ENCODE measurements at places on chromosomes 6 and 20.

DNA sequence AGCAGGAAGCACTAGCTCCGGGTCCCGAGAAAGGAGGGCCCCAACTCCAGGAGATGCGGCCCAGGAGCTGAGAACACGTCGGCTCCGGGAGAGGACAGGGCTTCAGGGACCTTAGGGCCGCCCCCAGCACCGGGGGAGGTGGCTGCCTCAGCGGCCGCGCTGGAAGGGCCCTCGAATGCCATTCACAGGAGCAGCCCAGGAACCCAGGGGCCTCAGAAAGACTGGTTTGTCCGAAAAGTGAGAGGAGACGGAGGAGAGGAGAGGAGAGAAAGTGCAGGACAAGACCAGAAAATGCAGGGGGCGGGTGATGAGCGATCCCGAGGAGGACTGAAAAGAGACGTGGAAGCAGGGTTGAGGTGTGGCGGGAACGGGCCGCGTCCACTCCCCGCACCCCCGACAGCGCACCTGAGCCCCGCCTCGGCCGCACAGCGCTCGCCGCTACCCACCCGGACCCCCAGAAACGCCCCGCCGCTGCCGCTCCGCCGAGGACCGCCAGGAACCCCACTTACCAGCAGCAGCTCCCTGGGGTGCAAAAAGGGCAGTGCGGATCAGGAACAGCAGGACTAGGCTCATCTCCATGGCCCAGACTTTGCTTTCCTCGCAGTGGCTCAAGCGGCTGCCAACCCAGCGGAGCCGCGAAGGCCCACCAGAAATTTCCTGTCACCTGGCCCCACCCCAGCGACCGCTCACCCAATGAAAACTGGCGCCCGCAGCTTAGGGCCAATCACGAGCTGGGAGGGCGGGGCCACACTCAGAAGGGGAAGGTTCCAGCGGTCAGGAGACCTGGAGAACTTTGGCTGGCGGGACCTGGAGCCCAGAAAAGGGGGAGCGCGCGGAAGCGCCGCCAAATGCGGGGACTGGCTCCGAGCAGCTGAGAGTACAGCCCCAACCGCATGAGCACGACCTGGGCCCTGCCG, 25.4 kb downstream of the HLA-F start:
- peak; percentile 92 for DNase-seq

DNA sequence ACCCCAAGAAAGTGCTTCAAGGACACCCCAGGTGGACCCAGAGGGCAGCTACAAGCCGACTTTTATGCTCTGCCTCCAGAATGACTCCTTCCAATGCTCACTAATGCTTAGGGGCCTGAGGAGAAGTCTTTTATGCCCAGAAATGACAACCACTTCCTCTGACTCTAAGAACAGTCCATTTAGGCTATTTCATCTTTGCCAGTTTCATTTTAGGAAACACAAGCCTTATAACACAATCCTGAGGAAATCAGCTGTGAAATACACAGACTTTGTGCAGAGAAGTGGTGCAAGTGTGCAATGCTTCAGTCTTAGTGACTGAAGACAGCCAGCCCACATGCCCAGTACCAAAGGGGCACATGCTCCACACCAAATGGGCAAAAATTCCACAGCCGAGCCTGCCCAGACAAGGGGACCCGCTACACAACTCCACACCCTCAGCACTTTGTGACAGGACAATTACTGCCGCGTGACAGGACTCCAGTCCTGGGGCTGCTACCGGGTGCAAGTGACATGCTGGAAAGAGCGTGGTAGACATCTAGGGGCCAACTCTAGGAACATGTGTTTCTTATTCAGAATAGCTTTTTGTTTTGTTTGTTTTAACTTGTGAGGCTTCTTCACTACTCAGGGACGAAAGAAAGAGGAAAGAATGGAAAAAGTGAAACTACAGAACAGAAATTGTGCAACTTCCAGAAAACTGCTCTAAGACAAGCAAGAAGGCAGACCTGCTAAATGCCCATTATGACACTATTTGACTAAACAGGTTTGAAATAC, 28.2 kb upstream of the PLAGL1 start:
- peak; percentile 14 for DNase-seq

DNA sequence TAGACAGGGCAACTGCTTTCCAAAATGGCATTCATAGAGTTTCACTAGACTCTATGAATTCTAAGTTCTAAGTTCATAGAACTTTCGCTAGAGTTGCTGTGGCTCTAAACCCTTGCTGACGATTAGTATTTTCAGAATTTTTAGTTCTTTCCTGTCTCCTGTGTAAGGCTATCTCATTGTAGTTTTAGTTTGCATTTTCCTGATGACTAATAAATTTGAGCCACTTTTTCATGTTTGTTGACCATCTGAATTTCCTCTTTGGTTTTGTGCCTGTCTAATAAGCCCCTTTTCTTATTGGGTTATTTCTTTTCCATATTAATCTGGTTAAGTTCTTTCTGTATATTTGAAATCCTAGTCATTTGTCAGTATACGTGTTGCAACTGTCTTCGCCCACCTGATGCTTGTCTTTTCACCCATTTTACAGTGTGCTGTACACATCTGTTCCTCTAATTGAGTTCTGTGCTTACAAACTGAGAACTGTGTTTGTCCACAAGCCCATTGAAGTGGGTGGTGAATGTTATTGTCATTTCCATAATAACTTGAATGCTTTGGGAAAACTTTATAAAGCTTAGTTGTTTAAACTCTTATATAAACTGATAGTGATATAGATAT, 177.7 kb upstream of the CDYL start:
- no peak for DNase-seq

GRCh38 chr20:44993343-44993742, 27.0 kb downstream of the STK4 start:
- no peak for DNase-seq

GRCh38 chr20:2752567-2753460, 47.6 kb downstream of the CPXM1 start:
- peak; percentile 61 for DNase-seq

DNA sequence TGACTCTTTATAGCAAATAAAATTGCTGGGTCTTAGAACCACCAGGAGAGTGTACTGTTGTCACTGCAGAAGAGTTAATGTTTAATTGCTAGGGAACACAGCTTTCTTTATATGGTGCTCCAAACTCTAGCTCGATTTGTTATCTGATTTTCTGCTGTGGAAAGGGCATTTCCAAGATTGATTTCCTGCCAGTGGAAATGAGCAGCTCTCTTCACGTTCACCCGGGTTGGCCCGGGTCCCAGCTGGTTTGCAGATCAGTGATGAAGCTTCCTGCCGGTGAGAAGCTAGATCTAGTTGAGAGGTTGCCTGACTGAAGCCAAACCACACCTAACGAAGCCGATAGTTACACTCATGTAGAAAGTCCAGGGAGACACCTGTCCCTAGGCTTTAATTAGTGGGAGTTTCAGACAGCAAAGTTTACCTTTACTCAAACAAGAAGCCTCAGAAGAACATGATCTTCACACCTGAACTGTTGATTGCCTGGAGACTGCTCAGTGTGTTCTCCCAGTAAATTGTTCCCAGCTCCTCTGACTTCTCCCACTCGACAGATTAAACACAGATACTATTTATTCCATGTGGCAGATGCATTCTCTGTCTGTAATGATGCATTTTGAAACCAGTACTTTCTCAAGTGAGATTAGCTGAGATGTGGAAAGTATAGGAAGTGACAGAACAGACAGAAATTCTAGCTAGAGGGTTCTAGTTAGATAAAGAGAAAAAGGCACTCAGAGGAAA, 27.8 kb downstream of the PAQR8 start:
- peak; percentile 71 for DNase-seq

- DNase-seq = no peak
Measured at GRCh38 chr6:3584606-3585005, 127.8 kb upstream of the SLC22A23 start.

DNA sequence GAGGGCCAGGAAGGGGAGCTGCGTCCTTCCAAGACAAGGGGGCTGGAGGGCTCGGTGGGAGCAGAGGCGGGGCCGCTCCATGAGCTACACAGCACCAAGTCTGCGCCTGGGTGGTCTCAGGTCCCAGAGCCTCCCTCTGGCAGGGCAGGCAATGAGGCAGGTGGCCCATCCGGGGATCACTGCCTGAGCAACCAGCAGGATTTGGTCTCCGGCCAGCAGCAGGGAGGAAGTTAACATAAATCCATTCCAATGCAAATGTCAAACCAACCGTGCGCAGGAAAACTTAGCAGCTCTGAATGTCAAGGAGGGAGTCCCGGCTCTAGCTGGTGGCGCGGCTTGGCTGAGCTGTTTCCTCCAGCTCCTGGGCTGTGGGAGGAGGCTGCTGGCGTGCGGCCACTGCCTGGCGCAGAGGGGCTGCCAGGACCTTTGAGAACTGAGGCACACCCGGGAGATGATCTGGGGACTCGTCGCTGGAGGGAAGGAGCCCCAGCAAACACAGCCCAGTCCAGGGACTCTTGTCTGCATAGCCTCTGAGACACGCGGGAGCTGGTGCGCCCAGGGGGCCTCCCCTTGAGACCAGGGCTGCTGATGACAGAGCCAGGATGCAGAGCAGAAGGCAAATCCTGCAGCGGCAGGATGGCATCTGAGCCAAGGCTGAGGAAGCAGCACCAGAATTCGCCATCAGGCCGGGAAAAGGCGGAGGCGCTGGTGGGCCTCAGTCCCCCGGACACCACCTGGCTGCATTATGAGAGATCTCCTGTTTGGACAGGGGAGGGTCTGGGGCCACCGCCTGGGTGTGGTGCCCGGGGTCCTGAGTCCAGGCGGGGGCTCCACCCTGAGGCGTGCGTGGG, 33.1 kb upstream of the CHRNA4 start:
- DNase-seq = no peak

DNA sequence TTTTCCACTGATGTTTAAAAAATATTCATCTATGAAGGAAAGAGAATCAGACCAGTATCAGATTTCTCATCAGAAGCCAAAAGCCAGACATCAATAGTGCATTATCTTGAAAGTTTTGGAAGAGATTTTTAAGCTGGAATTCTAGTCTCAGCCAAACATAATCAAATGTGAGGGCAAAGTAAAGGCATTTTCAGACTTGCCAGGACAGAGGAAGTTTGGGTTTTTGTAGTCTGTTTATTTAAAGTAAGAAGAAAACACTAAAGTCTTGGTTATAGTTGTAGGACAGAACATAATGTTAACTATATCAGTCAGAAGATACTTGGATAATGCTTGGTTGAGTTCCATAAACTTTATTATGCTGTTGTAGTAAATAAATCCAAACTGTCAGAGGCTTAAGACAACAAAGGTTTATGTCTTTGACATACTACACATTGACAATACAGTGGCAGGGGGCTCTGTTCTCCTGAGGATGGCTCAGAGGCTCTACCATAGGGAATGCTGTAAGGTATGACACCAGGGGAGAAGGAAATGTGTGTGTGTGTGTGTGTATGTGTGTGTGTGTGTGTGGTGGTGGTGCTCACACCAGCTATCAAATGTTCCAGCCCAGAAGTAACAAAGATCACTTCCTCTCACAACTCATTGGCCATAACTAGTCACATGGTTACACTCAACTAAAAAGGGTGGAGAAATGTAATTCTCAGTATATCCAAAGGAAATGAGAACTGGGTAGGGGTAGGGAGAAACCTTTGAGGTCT, 26.7 kb upstream of the YWHAB start:
- no peak for DNase-seq

GRCh38 chr20:61850926-61851900, 214.5 kb downstream of the TAF4 start:
- no peak for DNase-seq

GRCh38 chr20:36641506-36641843, 4.5 kb downstream of the SLA2 start:
- no peak for DNase-seq

DNA sequence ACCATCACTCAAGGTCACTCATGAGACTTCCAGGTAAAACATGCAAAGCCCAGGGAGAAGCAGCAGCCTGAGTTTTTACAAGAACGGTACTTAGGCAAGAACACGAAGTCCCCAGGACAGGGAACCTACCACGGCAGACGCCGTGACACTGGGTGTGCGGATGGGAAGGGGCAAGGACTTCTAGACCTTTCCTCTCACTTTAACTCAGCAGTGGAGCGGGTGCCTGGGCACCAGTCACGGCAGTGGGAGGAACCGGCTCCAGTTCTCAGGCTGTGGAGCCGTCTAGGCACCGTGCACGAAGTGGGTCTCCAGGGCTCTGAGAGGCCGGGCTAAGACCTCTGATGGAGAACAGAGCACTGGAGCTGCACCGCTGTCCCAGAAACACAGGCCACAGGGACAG, 2.5 kb downstream of the ZBTB46 start:
- no peak for DNase-seq

DNA sequence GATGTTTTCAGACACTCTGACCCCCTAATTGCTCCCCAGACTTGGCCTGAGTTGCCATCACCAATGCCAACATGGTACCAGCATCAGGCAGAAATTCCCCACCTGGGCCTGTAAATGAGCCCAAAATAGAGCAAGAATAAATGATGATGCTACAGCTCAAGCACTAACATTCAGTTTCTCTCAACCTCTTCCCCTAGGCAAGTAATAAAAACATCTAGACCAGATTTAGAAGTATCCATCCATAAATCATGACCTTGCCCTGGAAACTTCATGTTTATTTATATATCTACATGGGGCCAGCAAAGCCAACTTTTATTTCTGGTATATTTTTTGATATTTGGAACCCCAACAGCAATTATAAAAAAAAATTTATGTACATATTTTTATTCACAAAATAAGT, 221.4 kb upstream of the PLN start:
- DNase-seq = no peak

GRCh38 chr20:12054556-12054955, 136.9 kb downstream of the BTBD3 start:
- DNase-seq = no peak

- peak; percentile 52 for DNase-seq
Measured at GRCh38 chr6:125789576-125790357, 993 bp upstream of the NCOA7 start.

DNA sequence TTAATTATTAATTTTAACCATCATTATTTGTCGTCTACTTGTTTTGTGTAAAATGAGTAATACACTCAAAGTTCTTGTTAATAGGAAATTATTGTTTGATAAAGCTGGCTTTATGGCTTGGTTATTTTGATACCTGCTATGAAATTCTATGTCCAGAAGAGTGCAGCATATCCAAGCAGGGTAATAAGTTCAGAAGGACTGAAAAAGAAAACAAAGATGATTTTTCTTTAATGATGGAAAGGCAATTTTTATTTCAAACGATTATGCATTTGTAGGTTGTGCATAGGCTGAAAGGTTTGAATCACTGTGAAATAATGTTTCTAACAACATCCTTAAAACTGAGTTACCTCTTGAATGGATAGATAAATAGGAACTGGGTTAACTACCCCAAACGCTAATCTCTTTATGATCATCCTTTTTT, 1.4 kb upstream of the MAN1A1 start:
- DNase-seq = no peak

- peak; percentile 60 for DNase-seq
Measured at GRCh38 chr6:5174244-5174643, 86.5 kb downstream of the LYRM4 start.

GRCh38 chr6:47188588-47189021, 121.1 kb downstream of the TNFRSF21 start:
- no peak for DNase-seq

GRCh38 chr6:138692978-138693909, 80.3 kb upstream of the CCDC28A start:
- peak; percentile 51 for DNase-seq
